ENCODE measurements at places on chromosomes 7 and 10.

GRCh38 chr10:109835257-109835656, 88.1 kb downstream of the XPNPEP1 start:
- no peak for DNase-seq

- DNase-seq: no peak
These were observed 37.0 kb upstream of the EGR2 start for GRCh38 chr10:62852961-62853702.

GRCh38 chr7:21104124-21104500, 317.4 kb upstream of the SP8 start:
- no peak for DNase-seq

DNA sequence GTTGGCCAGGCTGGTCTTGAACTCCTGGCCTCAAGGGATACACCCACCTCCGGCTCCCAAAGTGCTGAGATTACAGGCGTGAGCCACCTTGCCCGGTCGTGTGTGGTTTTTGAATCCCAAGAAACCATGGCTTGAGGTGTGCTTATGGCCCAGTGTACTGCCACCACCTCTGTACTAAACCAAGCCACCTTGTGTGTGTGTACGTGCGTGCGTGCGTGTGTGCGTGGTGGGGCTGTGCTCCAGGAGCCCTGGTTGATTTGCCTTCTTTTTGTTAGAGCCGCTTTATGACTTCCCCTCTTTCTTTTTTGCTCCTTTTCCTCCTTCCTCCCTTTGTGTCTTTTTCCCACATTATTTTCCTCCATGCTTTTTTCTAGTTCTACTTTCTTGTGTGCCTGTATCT, 121.4 kb downstream of the CAMK1D start:
- DNase-seq: no peak

- DNase-seq: no peak
These were observed 60.8 kb upstream of the PLPP4 start for GRCh38 chr10:120396228-120396627.

GRCh38 chr7:48058990-48059389, 23.6 kb downstream of the C7orf57 start:
- DNase-seq: no peak

- no peak for DNase-seq
These were observed 28.3 kb upstream of the CYP26C1 start for GRCh38 chr10:93032105-93032808.

- no peak for DNase-seq
These were observed 322.0 kb downstream of the AGMO start for GRCh38 chr7:15239801-15240200.

DNA sequence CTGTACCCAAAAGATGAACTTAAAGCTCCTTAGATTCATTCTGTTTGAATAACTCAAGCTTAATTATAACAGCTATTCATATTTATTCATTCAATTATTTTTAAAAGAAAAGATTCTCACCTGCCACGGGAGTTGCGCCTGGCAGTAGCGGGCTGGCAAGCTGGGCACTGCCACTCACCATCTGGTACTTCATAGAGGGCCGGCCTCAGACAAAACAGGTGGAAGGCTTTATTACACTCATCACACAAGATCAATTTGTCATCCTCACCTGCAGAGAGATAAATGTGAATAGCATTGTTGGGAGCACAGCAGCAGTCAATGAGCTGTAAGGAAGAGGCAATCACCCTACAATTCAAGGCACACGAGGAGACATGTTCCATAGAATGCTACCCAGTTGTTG, 15.8 kb downstream of the FZD9 start:
- DNase-seq: no peak

DNA sequence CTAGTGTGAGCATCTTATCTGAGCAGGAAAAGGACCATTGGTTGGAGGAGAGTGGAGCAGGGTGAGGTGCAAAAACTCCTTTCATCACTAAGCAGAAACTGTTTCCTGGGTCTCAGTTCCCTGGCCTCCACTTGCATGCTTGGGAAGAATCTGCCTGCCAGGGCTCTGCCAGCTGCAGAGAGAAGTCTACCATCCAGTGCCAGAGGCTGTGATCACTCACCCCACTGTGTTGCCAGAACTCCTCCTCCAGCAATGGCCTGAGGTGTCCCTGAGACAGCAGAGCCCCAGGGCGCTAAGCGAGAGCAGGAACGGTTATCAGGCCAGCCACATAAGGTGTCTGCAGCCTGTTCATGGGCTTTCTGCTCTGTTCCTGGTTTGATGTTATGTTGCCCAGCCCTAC, 991.4 kb downstream of the CCSER2 start:
- no peak for DNase-seq

DNA sequence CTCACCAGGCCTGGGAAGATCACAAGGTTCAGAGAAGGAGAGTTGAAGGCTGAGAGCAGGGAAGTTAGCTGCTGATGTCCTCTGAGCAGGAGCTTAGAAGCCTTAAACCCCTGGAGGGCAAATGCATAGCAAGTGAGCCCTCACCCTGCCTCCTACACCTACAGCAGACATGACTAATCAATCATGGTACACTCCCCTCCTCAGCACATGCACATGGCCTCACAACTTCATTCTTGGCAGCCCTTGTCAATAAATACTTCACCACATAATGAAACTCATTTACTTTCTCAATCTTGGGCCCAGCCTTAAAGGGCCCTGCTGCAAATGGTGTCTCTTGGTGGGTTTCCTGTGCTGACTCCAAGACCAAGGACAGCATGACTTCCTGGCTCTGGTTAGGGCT, 12.9 kb downstream of the MMRN2 start:
- DNase-seq: no peak
